ENCODE measurements at places on chromosomes 13 and 19.
A peak's percentile ranks its signal among the peaks of the same experiment; 100 is the strongest.

DNA sequence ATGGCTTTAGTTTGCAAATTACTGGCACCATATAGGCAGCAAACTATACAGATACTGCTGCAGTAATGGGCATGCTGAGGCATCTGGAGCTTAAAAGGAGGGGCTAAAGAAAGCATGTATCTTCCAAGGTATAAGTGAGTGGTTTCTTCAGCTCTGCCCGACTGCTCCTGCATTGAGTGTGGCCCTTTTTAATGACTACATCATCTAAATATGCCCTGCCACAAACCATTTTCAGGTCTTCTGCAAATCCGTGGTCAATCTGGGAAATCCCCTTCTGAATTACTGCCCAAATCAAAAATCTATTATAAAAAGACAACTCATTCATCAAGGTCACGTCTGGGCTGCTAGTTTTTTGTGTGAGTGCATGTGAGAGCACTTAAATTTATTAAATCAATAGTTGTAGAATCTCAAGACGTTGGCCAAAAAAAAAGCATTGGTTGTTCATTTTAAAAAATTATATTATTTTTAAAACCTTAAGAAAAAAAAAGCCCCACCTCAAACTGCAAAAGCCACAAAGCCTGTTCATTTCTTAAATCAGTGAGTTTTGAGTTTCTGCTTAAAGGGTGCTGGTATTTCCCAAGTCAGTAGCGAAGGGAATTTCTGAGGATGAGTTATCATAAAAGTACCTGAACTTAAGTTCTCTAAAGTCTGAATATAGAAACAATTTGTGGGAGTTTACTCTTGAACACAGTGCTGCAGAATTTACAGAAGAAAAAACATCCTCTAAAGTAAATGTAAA lies 16.3 kb downstream of the LCP1 start:
- DNase-seq: peak; percentile 66

- no peak for DNase-seq
Measured at GRCh38 chr19:30356951-30357579, 15.1 kb upstream of the ZNF536 start.

DNA sequence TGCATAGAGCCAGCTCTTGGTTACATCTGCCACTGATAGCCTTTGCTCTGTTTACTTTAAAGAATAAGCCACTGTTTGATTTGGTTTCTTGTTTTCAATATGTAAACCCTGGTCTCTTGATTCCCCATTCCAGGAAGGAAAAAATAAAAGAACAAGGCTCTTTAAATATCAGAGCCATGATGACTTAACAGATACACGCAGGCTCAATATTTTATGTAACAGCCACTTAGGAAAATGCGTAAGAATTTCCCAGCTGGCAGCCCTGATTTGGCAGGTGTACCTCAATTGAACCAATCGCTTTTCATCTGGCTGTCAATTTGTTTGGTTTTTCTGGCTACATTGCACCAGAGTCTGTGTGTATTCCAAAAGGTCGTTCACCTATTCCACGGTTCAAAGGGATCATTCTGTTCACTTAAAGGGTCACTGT lies 65.6 kb downstream of the IRS2 start:
- no peak for DNase-seq

DNA sequence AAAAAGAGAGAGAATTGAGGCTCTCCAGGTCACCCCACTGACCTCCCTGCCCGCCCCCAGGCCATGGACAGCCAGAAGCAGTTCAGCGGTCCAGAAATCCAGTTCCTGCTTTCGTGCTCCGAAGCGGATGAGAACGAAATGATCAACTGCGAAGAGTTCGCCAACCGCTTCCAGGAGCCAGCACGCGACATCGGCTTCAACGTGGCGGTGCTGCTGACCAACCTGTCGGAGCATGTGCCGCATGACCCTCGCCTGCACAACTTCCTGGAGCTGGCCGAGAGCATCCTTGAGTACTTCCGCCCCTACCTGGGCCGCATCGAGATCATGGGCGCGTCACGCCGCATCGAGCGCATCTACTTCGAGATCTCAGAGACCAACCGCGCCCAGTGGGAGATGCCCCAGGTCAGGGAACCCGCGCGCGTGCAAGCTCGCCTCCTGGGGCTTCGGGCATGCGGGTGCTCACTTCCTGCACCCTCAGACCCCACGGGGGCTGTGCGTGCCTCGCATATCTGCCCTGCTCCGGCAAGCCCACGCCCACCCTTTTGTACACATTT lies 56.6 kb downstream of the MAP4K1 start:
- DNase-seq: no peak

GRCh38 chr19:1451916-1452801 lies 2.2 kb downstream of the APC2 start:
- no peak for DNase-seq

DNA sequence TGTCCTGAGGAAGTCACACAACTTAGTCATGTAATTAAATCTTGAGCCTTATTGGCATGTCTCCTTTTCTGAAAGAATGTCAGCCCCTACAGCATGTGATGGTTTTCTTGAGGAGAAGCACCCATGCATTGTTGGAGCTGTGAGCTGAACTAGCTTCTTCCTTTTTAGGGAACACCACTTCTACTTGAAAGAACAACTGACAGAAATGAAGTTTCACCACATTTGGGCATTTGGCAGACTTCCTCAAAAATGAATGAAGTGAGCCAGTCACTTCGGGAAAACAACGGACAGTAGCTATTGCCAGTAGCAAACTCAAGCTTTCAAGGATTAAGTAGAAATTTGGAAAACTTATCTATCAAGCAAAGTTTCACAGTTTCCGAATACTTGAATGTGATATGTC lies 1351.3 kb downstream of the EFNB2 start:
- no peak for DNase-seq

GRCh38 chr13:89066868-89067466 lies 1395.8 kb downstream of the SLITRK5 start:
- DNase-seq: peak; percentile 6

DNA sequence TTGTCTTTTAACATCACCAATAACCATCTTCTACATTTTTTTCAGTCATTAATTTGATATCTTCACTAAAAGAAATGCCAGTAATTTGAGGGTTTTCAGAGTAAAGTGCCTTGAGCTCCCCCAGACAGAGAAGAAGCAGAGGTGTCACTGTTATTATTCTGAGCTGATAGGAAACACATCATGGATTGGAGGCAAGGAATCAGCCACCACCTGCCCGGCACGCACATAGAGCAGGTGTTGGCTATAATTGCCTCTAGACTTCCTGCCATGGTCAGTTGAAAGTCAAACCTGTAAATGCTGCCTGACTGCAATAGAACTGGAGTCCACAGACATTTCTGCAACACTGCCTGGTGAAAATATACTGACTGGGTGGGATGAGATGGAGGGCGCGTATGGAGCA lies 776.6 kb downstream of the UQCRFS1 start:
- no peak for DNase-seq

GRCh38 chr19:54415208-54415900 lies at the start of gene TTYH1:
Gene TTYH1 (plus strand): TSS chr19:54415464. CDS start chr19:54415553, 89 bp downstream.
- peak; percentile 22 for DNase-seq

DNA sequence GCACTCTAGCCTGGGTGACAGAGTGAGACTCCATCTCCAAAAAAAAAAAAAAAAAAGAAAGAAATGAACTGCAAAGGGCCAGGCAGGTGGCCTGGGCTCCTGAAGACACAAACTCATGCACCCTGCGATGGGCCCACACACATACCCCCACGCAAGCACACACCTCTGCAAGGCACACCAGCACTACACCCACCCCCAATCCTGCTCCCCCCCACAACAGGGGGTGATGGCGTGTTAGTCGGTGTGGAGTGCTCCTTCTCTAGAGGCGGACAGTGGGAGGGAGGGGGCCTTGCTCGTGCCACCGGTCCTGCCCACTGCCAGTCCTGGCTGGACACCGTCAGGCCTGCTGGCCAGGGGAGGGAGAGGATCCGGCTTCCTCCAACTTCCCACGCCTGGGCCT lies 1.6 kb upstream of the SLC8A2 start:
- no peak for DNase-seq

GRCh38 chr19:40594255-40594654 lies 6.9 kb upstream of the LTBP4 start:
- no peak for DNase-seq

DNA sequence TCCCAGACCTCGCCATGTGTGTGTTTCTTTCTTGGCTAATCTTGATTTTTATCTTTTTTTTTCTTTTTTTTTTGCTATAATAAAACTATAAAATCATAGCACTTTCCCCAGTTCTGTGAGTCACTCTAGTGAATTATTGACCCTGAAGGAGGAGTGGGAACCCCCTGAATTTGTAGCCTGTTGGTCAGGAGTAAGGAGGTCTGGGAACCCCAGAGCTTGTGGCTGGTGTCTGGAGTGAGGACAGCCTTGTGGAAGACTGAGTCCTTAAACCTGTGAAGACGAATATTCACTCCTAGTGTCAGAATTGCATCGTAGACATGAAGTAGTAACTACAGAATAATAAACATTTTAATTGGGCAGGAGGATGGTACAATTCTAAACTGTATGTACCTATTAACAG lies 7.4 kb downstream of the EID2B start:
- DNase-seq: no peak

DNA sequence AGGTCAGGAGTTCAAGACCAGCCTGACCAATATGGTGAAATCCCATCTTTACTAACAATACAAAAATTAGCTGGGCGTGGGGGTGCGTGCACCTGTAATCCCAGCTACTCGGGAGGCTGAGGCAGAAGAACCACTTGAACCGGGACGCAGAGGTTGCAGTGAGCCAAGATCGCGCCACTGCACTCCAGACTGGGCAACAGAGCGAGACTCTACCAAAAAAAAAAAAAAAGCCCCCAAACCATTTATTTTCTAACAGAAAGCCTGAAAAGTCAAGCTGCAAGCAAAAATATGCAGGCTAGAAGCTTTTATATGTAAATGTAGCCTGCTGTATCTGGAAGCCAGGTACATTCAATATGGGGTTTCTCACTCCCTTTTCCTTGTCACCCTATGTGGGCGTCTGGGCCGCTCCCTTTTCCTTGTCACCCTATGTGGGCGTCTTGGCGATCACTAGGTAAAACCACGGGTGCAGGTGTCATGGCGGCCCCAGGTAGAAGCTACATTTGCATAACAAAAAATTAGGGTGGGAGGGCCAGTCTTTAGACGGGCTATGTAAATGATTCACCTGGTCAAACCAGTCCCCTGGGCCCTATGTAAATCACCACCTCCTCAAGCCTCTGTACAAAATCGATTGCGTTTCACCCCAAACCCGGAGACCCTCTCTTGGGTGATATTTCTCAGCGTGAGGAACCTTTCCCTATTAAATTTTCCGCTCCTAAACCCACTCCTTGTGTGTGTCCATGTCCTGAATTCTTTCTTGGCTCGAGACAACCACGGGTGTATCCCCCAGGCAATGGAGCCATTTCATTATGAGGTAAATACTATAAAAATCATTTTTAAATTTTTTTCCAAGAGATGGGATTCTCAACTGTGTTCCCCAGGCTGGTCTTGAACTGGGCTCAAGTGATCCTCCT lies 2.1 kb downstream of the TRIM13 start:
- no peak for DNase-seq

GRCh38 chr19:45640849-45641273 lies 1.7 kb upstream of the EML2 start:
- DNase-seq: peak; percentile 48

DNA sequence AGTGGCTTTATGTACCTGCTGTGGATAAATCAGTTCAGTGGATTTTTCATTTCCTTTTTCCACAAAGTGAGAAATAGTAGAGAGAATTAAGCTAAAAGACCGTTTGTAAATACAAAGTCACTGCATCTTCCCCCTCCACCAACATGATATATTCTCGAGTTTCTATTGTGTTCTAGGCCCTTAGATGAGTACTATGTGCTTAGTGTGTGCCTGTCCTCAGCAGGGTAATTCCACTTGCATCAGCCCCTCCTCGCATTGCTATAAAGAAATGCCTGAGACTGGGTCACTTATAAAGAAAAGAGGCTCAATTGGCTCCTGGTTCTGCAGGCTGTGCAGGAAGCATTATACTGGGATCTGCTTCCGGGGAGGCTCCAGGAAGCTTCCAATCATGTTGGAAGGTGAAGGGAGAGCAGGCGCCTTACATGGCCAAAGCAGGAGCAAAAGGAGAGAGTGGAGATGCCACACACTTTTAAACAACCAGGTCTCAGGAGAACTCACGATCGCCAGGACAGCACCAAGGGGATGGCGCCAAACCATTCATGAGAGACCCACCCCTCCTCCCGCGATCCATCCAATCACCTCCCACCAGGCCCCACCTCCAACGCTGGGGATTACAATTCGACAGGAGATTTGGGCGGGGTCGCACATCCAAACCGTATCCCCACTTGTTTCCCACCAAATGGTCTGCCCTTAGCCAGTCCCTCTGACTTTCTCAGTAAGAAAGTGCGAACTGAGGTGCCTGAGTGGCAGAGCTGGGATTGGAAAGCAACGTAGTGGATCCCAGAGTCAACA lies 102.3 kb upstream of the ABCC4 start:
- DNase-seq: no peak

All from stimulated activated CD4-positive, alpha-beta T cell treated with anti-CD3 and anti-CD28 coated beads, Interleukin-4, amount 100 ng/mL, for 24 hours (primary cell).